Cardiac septum (tissue), 1 donor: ENCODE measurements at places on chromosomes 11 and 22.

GRCh38 chr22:39900306-39901227 lies at the start of gene GRAP2:
GRAP2 (plus strand) TSS chr22:39901084; CDS start chr22:39947107, 46,023 bp downstream.
- DNase-seq: no peak

DNA sequence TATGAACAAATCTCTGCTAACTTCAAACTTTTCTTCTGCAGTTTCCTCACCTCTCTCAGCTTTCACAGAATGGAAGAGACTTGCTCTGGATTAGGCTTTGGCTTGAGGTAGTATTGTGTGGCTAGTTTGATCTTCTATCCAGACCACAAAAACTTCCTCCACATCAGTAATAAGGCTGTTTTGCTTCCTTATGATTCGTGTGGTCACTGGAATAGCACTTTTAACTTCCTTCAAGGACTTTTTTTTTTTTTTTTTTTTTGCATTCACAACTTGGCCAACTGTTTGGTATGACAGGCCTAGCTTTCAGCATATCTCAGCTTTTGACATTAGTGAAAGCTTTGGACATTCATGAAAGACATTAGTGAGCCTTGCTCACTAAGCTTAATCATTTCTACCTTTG lies 47.5 kb upstream of the LRRC55 start:
- DNase-seq: no peak

DNA sequence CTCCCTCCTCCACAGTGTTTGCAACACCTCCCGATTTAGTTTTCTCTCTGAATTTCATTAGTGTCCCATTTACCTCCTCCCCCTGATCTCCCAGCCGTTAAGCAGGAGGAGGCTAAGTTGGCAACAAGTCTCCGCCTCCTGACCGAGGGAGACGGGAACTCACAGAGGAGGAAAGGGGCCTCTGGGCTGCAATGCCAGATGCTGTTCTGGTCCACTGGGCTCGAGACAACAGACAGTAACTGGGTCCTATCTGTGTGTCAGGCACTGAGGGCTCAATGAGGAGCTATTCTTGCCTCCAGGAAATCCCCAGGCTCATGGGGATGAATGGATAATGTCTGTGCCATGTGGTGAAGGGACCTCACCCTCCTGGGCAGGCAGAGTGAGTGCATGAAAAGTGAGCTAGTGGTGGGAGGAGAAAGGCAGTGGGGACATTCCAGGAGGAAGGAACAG lies 228.1 kb downstream of the TENM4 start:
- DNase-seq: no peak

- DNase-seq: no peak
These were observed 17.3 kb downstream of the TMEM258 start for GRCh38 chr11:61775106-61775505.

GRCh38 chr11:6297831-6298230 lies 22.5 kb downstream of the CAVIN3 start:
- DNase-seq: no peak
